ENCODE measurements at places on chromosomes 7 and 10.
A peak's percentile ranks its signal among the peaks of the same experiment; 100 is the strongest.

DNA sequence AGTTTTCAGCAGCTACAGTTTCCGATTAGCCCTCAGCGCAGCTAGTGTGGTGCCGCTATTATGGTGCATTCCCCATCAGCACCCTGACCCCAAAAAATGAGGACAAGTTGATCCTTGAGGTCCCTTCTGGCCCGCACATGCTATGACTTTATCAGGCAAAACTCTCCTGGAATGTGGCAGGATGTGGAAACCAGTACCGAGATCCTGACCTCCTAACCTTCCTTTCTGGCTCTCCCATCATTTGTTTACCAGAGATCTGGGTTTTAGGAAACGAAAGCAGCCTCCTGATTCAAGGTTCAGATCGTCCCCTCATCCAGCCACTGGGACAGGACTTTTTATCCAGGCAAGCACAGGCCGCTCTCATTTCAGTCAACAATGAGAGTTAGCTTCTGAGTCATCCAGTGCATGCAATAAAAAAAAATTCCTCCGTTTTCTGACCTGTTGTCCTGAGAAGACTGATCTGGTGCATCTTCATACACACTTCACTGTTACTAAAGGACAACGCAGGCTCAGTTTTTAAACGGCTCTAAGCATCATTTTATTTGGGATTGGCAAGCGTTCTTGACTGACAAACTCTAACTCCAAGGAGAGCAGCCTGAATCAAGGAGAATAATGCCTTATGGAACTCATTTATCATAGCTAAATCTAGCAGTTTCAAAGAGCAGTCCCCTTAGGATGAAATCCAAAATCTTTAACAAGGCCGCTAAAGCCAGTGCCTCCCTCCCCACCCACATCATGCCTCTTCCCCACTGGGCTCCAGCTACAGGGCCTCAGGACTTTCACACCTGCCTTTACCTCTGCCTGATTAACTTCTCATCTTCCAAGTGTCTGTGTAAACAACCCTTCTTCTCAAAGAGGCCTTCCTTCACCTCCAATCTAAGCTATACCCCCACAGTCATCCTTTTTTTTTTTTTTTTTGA lies 17.1 kb downstream of the PDLIM1 start:
- no peak for DNase-seq

DNA sequence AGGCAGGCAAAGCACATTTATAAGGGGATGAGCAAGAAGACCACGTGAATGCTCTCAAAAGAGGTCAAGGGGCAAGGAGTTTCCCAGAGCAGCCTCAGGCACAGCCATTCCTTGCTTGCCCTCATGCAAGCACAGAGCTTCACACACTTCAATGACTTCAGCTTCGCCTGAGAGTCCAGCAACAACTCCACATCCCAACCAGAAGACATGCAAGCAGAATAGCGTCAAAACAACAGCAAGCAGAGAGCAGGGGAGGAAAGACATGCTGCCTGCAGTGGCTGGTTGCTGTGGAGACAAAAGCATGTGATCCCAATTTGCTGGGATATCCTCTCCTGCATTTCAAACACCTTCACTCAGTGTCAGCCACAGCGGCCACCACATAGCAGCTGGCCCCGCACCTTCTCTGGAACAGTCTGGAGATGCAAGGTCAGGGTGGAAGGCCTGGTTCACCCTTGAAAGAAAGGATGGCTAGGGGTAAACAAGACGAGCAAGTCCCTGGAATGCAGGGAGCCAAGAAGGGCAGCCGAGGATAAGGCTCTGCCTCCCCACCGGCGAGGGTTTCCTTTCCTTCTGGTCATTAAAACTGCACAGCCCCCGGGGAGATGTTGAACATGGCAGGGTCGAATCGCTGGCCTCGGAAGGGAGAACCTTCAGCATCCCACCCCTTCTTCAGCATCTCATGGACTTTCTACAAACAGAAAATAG lies 60.2 kb upstream of the CAMK2B start:
- DNase-seq = no peak

DNA sequence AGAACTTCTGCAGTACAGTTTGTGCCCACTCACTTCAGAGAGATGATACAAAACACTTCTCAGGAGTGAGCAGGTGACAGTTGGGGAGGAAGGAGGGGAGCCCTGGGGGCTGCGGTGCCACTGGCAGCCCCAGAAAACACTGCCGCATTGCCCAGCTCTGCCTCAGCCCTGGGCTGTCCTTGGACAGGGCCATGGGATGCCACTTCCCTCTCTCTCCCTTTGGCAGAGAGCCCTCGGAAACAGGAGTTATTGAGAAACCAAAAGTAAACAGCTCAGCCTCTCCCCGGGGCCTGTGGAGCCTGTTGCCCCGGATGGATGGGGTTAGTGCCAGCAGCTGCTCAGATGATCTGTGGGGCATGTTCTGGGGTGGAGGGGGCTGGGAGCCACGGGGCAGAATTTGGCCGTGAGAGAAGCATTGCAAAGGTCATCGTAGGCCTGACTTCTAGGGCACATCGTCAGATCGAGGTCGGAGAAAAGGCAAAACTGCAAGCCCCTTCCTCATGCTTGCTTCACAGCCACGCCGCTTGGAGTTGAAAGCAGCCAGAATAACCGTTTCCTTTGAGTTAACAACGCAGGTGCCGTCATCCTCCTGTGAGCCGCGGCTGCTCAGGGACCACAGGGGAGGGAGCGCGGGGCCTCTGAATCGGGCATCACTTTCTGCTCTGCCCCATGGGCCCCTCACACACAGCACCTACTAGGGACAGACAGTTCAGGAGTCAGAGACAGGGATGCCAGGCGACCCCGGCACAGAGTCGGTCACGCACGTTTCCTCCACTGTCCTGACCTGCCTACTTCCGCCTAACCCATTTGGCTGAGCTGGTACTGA lies 256.4 kb downstream of the CAMK1D start:
- DNase-seq = peak; percentile 73

DNA sequence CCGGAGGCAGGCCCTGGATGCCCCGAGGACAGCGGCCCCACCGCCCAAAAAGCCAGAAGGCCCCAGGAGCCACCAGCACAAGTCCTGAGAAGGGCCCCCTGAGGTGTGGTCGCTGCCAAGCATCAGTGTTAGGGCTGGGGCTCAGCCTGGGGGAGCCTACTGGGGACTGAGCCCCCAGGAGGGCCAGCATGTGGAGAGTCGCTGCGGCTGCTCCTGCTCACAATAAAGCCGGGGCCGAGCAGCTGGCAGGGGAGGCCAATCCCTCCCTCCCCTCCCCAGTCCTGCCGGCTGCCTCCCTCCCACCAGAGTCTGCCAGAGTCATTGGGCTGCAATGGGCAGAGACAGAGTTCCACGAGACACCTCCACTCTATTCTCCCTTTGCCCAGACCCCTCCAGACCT lies 3.1 kb upstream of the ASIC3 start:
- DNase-seq = no peak

DNA sequence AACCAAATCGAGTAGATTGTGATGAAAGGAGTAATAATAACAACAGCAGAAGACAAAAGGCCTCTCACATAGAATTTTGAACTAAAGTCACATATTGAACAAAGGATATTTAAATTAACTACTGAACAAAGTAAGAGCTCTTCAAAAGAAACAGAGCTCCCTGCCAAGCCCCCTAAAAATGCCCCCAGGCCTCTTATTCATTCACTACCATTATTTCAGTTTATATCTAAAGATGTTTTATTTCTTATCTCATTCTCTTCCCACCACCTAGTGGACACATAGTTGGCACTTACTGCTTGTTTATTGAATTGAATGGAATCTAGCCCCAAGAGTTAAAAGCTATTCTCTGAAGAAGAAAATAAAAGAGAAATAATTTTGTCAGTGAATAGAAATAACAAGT lies 37.4 kb downstream of the VCL start:
- DNase-seq = peak; percentile 91

DNA sequence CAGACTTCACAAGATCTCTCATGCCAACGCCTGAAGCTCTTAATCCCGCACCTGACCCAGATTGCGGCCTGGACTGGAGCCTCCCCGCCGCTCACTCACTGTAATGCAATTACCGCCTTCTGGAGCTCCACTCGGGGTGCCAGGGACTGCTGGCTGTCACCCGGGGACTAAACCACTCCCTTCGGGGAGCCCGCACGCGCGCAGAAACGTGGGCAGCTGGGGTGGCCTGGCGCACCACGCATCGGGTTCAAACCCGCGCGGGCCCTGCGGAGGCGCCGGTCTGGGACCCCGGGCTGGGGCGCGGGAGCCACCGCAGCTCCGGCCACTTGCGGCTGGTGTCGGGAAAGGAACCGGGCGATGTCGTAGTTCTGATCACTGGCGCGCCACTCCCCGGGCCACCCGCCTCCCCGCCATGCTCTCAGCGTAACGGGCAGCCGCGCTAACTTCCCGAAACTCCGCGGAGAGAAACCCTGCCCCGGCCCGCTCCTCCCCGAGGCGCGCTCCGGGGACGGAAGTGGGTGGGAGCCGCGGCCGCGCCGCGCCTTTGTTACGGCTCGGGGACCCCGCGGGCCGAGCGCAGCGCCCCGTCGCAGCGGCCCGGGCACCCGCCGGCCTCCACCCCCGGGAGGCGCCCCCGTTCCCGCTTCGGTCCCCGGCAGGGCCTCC lies 100.3 kb upstream of the SVIL start:
- peak; percentile 68 for DNase-seq

GRCh38 chr7:50497968-50498367 lies 47.8 kb upstream of the FIGNL1 start:
- peak; percentile 42 for DNase-seq

GRCh38 chr7:1725766-1726630 lies 55.9 kb downstream of the ELFN1 start:
- no peak for DNase-seq

DNA sequence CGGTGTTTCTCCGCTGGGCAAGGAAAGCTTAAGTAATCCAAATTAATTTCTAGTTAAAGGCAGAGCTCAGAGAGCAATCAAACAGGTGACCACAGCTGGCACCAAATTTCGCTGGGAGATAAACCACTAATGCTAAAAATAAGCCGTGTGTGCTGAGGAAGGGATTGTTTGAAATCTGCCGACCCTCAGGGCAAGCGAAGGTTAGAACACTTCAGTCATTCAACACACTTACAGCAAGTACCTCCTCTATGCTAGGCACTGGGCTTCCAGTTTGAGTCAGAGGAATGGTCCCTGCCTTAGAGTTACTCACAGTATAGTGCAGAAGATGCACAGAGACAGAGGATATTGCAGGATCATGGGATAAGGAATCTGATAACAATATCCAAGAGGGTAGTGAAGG lies 467.9 kb upstream of the PODXL start:
- DNase-seq = no peak

GRCh38 chr7:74106846-74107245 lies 23.2 kb downstream of the LIMK1 start:
- DNase-seq = no peak

- DNase-seq = no peak
Measured at GRCh38 chr7:902996-903395, 26.6 kb downstream of the GET4 start.

- no peak for DNase-seq
Measured at GRCh38 chr7:42747044-42747443, 164.8 kb downstream of the C7orf25 start.

DNA sequence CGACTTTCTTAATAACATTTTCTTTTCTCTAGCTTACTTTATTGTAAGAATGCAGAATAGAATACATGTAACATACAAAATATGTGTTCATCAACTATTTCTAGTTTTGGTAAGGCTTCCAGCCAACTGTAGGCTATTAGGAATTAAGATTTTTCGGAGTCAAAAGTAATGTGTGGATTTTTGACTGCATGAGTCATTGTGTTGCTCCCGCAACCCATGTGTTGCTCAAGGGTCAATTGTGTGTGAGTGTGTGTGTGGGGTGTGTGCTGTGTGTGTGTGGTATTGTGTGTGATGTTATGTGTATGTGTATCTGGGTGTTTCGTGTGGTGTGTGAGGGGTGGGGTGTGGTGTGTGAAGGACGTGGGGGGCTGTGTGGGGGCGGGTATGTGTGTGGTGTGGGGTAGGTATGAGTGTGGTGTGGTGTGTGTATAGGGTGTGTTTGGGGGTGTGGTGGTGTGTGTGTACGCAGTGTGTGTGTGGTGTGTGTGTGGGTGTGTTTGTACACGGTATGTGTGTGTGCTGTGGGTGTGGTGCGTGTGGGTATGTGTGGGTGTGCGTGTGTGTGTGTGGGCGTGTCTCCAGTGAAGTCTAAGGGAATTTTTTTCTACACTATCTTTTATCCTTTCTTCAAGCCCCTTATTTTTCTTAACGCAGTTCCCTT lies 60.5 kb downstream of the RSU1 start:
- DNase-seq = no peak

- DNase-seq = peak; percentile 40
Measured at GRCh38 chr10:4399556-4399955, 426.5 kb upstream of the AKR1E2 start.

- peak; percentile 81 for DNase-seq
Measured at GRCh38 chr7:130566168-130566897, 74.4 kb downstream of the MEST start.

- DNase-seq = no peak
Measured at GRCh38 chr10:81182296-81182695, 644.6 kb downstream of the SH2D4B start.

Measured in lung (tissue), 17 donors.